ENCODE measurements at places on chromosomes 16 and 17.
A peak's percentile ranks its signal among the peaks of the same experiment; 100 is the strongest.

GRCh38 chr17:72826602-72827001, 265.9 kb downstream of the SLC39A11 start:
- DNase-seq = no peak

DNA sequence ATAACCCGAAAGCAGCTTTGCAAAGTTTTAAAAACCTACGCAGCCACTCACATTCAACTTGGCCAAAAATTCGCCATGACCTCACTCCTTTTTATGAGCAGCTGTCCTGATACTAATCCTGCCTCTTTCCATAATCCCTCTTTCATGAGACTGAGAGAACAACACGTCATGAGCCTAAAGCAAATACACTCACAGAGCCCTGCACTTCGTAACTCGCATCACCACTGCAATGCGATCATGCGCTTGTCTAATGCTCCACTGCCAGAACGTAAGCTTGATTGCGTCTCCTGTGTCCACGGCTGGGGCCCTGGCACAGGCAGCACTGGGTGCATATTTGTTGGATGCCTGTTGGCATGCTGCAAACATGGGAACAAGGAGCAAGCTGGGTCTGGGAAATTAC, 36.2 kb downstream of the CDRT4 start:
- DNase-seq = peak; percentile 70

DNA sequence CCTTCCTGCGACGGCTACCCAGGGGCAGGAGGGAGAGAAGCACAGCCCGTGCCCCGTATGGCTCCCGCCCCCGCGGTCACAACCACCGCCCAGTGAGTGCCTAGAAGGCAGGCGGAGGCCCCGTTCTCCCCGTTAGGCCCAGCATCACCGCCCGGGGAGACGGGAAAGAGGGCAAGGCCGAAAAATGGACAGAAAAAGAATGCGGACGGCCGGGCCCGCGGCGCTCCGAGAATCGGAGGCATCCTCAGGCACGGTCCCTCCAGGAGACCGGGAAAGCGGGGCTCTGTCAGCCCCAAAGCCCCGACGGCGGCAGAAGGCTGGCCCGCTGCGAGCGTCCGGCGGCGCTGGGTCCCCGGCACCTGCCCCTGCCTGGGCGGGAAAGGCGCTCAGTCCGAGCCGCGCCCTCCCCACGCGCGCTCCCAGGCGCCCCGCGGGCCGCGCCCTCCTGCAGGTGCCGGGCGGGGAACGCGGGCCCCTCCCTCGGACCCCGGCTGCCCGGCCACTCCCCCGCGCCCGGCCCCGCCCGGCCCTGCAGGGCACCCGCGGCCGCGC, 407 bp downstream of the MCRIP1 start:
- DNase-seq = no peak

DNA sequence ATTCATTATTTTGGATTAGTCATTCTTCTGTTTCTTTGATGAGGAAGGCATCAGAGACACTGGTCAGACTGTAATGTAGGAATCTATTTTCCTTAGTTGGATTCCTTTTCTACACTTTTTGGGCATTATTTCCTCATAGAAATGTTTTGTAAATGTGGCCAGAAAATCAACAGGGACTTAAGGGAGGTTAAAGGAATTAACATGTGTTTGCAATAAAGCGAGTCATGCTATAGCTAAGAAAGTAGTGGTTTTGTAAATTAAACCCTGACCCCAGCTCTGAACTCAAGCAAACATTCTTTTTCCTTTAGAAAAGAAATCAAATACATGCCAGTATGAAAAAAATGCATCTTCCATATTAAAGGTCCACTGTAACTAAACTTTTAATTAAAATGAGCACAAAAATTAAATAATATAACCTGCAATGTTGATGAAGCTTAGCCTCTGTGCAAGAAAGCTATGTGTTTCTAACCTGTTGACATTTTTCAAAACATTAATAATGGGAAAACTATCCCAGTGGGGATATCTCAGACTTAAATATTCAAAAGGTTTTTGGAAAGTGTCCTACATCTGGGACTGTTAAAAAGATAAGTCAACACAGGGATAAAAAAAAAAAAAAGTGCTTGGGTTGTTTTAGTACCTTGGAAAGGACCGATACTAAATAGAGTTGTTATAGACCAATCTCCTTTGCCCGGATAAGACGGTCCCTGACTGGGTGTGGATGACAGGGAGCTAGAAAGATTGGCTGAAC, 428.0 kb downstream of the CA10 start:
- no peak for DNase-seq

DNA sequence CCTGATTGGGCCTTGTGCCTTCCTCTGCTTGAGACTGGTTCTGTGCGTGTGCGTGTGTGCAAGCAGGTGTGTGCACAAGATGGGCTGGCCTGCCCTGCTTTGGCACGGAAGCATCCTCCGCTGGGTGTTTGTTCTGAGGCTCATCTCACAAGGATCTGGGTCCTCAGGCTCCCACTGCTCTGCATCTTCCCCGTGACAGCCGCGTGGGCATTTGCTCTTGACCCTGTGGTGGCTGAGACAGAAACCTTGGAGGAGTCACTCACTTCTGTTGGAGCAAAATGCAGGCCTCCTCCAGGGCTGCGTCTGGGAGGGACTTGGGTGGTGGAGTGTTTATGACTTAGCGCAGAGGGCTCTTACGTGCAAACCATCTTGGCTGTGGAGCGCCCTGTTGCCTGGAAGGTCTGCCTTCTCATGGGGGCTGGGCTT, 119.2 kb downstream of the RPTOR start:
- no peak for DNase-seq

GRCh38 chr17:57522042-57523005, 222.8 kb downstream of the CCDC182 start:
- DNase-seq = no peak

DNA sequence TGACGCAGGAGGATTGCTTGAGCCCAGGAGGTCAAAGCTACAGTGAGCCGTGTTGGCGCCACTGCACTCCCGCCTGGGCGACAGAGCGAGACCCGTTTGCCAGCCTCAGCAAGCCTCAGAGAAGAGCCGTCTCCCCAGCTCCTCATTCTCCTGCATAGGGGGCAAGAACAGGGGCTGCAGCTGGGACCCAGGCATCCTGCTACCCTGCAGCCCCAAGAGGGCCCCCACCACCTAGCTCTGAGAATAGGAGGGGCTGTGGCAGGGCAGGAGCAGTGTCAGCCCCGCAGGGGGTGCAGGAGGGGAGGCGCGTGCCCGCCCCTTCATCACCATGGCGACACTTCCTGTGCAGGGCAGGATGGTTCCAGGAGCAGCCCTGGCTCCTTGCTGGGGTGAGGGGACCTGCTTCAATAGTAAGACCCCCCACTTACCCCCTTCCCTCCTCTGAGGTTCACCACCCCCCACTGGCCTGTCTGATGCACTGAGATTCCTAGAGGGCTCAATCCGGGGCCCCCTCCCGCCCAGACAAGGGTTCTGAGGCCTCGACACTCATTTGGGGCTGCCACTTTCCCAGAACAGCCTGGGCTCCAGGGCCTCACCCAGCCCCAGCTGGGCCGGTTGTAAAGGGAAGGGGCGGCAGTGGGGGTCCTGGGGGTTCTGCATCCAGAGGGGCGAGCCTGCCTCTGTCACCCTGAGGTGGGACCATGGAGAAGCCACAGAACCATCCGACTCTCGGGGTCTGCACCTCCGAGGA, 20.2 kb downstream of the VASN start:
- DNase-seq = no peak

- no peak for DNase-seq
These were observed 101.4 kb downstream of the ITFG1 start for GRCh38 chr16:47359478-47359877.

DNA sequence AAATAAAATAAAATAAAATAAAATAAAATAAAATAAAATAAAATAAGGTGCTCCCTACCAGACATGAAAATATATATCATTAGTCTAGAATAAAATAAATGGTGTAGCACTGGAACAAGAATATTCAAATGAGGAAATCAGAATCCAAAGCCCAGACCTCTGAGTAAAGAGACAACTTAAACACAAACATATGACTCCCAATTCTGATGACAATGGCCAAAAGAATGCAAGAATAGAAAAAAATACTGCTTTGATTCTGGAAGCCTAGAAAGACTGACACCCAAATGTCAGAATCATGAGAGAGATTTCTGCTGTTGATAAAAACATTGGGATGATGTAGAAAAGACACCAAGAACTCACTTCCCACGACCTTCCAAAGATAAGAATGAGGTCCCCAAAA, 27.9 kb downstream of the MYOCD start:
- no peak for DNase-seq

GRCh38 chr16:35252356-35252936, 1793.0 kb downstream of the TP53TG3F start:
- DNase-seq = no peak

GRCh38 chr17:75752405-75752709, 12.6 kb downstream of the GALK1 start:
- DNase-seq = no peak

- DNase-seq = no peak
These were observed 27.0 kb downstream of the LGALS3BP start for GRCh38 chr17:78952706-78953105.

- peak; percentile 99 for DNase-seq
These were observed 28.2 kb downstream of the SLC39A11 start for GRCh38 chr17:73064084-73064938.

DNA sequence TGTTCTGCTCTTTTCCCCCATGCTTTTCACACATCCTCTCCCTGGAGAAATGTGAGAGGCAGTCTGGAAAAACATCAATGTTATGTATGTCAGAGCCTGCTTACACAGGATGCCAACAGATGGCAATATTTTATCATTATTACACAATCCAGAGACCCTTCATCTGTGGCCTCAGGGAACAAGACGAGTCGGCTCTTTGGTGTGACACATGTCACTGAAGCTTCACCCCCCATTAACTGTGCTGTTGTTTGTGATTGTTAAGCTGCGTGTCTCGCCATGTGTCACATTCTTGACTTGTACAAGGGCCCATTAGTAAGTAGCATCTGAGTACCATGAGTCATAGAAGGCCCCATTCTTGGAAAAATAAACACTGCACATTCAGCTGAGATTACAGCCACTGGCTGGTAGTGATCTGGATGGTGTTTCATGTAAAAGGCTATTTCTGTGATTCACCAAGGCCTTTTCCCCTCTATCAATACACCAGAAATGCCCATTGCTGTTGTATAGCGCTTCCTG, 682.1 kb upstream of the SOX9 start:
- peak; percentile 96 for DNase-seq

- DNase-seq = no peak
These were observed 8.9 kb downstream of the VPS4A start for GRCh38 chr16:69319826-69320739.

GRCh38 chr16:75288596-75289120, 37.2 kb upstream of the BCAR1 start:
- DNase-seq = no peak

DNA sequence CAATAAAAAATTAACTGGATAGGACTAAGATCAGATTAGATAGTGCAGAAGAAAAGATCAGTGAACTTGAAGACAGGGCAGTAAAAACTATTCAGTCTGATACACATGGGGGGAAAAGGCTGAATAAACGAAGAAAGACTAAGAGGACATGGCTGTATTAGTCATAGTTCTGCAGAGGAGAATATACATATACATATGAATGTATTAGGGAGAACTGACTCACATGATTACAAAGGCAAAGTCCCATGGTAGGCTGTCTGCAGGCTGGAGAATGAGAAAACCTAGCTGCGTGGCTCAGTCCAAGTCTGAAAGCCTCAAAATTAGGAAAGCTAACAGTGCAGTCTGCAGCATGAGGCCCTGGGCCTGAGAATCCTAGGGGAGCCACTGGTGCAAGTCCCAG, 98.2 kb upstream of the GNAO1 start:
- DNase-seq = no peak

GRCh38 chr16:48481211-48481610, 96.0 kb upstream of the SIAH1 start:
- no peak for DNase-seq

DNA sequence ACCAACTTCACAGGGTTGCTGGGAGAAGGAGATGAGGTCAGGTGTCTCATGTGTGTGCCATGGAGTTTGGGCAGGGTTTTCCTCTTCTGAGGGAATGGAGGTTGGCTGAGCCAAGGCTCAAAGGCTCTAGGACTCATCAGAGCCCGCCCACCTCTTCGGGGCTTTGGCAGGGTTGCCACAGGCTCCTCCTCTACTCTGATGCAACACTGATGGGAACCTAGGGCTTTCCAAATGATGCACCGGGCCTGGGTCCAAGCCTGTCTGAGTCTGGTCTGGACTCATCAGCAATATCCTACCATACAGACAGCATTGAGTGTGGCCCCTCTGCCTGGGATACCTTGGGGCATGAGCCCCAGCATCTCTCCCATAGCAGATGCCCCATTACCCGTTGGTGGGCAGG, 59.5 kb upstream of the LHX1 start:
- no peak for DNase-seq

DNA sequence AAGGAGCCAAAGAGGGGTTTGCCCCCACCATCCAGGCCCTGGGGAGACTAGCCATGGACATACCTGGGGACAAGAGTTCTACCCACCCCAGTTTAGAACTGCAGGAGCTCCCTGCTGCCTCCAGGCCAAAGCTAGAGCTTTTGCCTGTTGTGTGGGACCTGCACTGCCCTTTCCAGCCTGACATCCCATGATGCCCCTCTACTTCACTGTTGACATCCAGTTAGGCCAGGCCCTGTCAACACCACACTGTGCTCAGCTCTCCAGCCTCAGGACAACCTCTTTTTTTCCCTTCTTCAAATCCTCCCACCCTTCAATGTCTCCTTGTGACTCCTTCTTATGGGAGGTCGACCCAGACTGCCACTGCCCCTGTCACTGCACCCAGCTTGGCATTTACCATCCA, 19.8 kb upstream of the CBFB start:
- DNase-seq = no peak

- DNase-seq = no peak
These were observed 67.7 kb upstream of the BCO1 start for GRCh38 chr16:81170824-81171223.

GRCh38 chr16:8998108-8998507, 34.4 kb upstream of the USP7 start:
- DNase-seq = no peak

DNA sequence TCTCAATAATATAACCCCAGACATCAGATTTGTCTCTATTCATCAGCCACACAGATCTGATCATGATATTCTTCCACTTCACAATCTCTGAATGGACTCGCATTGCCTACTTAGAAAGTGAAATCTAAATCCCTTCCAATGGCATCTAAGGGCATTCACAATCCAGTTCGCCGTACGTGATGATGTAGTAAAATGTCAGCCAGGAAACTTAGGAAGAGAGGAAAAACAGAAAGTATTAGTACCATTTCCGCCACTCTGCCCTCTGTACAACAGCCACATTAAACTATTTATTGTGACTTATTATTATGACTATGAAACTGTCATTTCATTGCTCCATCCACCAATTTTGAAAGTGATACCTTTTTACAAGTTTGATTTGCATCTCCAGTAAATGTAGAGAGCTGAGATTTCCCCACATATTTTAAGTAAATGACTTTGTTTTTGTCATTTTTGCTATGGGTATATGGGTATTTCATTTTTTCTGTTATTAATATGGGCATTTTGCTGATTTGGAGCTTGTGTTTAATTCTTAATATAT, 69.4 kb upstream of the SMIM36 start:
- no peak for DNase-seq
